ENCODE measurements at places on chromosomes 1 and 21.

DNA sequence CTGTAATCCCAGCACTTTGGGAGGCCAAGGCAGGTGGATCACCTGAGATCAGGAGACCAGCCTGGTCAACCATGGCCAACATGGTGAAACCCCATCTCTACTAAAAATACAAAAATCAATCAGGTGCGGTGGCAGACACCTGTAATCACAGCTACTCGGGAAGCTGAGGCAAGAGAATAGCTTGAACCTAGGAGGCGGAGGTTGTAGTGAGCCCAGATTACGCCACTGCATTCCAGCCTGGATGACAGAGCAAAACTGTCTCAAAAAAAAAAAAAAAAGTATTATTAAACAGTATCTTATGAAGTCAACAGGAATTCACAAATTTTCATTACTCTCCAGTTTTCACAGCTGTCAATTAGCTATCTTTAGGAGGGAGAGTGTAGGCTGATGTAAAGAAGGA lies 3.8 kb downstream of the ACBD6 start:
- no peak for DNase-seq

DNA sequence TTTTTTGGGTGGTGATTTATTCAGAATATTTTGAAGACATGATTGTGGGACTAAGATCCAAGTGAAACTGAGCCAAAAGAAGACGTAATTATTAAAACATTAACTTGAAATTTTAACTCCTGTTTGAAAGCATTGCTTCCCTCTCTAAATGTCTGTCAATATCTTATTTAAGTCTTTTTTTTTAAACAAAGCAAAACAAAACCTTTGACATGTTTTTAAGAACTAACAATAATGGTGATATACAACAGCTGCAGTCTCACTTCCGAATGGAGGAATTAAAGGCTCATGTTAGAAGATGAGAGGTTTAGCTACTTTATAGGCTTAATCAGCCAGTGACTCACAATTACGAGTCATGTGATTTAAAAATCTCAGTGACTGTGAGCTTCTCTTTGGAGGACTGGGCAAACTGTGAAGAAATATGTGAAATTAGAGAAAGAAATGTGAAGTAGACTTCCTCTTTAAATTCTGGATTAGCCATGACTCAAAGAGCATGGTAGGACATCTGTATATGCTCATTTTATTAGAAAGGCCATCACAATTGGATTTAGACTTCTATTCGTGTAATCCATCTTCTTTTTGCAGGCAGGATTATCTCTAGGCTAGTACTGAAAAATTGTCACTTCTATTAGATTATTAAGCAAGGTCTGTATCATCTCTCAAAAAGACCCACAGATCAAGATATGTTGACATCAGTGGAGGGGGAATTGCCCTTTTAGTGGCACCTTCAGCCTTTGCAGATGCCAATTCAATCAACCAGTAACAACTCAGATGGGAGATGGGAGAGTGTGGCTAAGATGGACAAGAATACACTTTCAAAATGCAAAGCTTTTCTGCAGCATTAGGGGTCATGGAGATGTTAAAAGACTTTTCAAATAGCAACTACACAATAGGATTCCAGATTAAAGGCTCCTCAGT lies 28.7 kb downstream of the KCNA3 start:
- no peak for DNase-seq

DNA sequence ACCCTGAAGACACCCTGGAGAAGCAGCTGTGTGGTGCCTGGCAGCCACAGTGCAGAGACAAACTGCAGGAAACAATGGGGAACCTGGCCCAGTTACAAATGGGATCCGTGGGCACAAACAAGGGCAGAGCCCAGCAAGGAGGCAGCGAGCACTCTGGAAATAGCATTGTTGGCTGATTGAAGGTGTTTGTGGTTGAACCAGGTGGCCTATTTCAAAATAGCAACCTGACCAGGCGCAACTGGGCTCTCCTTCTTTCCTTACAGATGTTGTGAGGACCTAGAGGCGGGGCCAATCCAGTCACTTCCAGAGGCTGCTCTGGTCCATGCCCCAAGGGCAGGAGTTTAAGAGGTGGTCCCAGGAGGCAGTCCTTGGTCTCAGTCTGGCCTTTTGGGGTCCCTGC lies 21.7 kb upstream of the ZBTB21 start:
- DNase-seq: no peak

DNA sequence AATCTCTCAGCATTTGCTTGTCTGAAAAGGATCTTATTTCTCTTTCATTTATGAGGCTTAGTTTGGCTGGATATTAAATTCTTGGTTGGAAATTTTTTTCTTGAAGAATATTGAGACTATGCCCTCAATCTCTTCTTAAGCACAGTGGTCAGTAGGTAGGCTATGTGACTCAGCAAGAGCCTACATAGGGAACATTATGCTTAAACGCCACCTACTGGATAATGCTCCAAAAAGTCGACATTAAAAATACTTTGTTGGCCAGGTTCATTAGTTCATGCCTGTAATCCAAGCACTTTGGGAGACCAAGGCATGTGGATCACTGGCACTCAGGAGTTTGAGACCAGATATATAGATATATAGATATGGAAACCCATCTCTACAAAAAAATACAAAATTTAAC lies 678.0 kb upstream of the USP24 start:
- no peak for DNase-seq

- no peak for DNase-seq
These were observed 38.7 kb upstream of the CNTN2 start for GRCh38 chr1:205004351-205004750.

DNA sequence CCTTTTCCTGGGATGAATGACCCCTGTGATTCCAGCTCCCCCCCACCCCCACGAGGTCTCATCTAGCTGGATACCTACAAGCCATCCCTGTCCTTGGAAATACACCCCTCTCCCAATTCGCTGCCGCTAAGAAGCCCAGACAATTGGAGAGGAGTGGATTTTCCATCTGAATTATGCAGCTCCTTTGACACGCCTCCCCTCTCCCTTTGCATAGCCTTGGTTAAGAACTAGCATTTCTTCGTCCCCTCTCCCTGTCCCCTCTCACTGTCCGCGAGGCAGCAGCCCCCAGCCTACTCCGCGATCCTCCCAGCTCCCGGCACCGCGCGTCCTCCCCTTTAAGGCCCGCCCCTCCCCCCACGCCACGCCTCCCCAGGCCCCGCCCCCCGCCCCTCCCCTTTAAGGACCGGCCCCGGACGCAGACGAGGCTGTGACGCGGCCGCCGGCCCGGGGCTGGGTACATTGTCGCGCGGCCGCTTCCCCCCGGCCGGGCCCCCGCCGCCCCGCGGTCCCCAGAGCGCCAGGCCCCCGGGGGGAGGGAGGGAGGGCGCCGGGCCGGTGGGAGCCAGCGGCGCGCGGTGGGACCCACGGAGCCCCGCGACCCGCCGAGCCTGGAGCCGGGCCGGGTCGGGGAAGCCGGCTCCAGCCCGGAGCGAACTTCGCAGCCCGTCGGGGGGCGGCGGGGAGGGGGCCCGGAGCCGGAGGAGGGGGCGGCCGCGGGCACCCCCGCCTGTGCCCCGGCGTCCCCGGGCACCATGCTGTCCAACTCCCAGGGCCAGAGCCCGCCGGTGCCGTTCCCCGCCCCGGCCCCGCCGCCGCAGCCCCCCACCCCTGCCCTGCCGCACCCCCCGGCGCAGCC lies at the start of gene MAPKAPK2:
TSS of gene MAPKAPK2 (plus strand) at position 428 of the 856 bp plus-strand sequence. CDS start at position 753, 325 bp downstream.
- peak; percentile 67 for DNase-seq

DNA sequence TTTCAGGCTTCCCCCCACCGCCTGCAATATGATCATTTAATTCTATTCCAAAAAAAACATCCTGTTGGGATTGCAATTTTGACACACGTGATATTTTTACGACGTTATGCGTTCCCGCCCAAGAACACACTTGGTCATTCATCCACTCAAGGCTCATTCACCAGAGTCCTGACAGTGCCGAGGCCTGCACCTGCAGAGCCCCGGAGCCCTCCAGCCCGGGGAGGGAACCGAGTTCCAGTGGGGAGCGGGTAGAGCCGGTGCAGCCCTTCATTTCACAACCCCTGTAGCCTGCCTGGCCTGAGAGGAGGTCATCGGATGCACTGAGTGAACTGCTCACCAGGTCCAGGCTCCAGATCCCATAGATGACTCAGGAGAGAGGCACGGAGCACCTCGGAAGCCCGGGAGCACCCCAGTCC lies 156.0 kb upstream of the BACE2 start:
- DNase-seq: no peak

- no peak for DNase-seq
These were observed 7.6 kb downstream of the CNR2 start for GRCh38 chr1:23905461-23906025.
